ENCODE measurements at places on chromosomes 13 and 19.

GRCh38 chr19:6767357-6768235 lies at the start of gene SH2D3A:
TSS of gene SH2D3A (minus strand) at chr19:6767435. CDS start at chr19:6763748, 3,687 bp downstream.
- DNase-seq: peak; percentile 97

GRCh38 chr13:98454389-98454881 lies 122.5 kb downstream of the STK24 start:
- DNase-seq: no peak

DNA sequence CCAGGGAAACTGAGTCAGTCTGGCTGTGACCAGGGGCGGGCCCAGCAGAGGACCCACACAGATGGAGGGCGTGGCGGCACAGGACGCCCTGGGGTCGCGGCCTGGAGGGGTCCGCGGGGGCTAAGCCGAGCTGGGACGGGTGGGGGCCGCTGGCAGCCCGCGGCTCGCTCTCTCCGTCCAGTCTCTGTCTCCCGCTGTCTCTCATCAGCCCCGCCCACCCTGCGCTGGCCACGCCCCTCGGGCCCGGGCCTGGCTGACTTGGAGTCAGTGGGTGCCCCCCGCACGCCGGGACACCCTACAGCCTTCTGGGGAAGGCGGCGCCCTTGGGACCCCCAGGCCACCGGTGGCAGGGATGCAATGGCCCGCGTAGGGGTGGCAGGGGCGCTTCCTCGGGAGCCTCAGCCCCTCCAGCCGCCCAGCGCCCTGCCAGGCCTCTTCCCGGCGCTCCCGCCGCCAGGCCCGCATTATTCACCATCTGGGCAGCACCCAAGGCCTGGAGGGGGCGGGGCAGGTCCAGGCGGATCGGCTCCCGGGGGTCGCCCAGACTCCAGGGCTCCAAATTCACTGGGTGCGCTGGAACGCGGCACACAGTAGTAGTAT lies at the start of gene TBXA2R:
TSS of gene TBXA2R (minus strand) at position 186 of the 600 bp plus-strand sequence. CDS start 6,241 bp downstream, outside the sequence.
- DNase-seq: peak; percentile 48

- no peak for DNase-seq
These were observed 2.3 kb upstream of the ADAMTS10 start for GRCh38 chr19:8612807-8613171.

DNA sequence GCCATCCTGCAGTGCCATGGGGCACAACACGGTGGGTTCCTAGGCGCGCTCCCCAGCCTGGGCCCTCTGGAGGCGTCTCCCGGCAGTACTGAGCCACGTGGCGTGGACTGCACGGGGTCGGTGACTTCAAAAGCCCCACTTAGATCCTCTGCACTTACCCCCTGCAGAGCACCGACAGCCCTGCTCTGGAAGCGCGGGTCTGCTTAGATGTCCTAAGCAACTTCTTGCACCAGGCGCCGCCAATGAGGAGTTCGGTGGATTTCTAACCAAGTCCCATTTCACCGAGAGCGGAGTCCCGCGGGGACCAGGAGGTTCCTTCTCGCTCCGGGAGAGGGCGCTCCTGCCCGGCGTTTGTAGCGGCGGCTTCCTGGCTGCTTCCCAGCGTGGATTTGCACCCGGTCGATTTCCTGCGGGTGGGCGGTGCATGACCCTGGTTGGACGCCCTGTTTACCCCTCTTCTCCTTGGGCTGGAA lies 25.2 kb upstream of the ZNF845 start:
- DNase-seq: peak; percentile 14

DNA sequence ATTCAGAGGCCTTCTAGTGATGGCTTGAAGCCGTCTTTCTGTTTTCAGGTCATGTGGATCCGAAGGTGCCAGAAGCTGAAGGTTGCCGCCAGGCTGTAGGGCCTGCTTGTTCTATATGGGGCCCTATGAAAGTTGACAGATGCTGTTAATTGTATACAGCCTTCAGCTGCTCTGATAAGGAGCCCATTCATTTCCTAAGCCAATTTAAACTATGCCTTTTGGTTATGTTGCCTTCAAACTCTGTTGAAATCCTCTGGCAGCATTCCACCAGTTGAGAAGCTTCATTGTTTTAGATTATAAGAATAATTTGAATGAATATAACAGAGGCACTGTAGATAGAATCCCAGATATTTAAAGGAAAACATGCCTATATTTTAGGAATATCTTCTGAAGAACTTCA lies 34.4 kb downstream of the RAP2A start:
- DNase-seq: no peak

DNA sequence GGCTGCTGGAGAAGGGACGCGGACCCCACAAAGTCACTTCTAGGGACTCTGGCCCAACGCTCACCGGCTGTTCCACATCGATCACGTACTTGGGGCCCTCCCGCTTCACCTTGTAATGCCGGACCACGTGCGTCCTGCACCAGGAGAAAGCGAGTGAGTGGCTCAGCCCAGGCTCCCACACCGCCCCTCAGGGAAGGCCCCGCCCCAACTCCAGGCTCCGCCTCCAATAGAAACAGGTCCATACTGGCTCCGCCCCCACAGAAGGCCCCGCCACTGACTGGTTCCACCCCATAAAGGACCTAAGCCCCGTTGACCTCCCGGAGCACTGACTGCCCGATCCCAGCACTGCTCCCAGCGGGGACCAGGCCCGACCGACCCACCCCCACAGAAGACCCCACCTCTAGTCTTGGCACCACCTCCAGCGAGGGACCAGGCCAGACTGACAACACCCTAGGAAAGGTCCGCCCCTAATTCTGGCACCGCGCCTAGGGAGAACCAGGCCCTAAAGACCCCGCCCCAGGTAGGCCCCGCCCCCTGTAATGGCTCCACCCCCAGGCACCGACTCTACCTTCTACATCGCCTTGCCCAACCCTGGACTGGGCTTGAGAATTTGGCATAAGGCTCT lies 11.3 kb downstream of the STAP2 start:
- peak; percentile 78 for DNase-seq

GRCh38 chr19:58346961-58347929 lies 6.0 kb downstream of the A1BG start:
- DNase-seq: peak; percentile 77

DNA sequence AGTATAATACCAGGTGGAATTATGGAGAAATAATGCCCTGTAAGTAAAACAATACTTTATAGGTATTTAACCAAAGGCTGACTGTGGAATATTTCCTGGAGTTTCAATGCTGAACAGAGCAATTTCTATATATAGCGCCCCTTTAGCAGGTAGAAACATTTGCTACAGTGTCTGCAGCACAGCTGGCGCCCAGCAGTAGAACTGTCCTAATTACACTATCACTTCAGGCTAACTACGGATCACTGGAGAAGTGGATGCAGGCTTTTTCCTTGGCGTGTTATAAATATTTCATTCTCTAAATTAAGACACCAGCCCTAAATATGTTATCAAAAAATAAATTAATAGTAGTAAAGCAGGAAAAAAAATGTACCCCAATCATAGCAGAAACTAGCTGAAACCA lies 3.1 kb downstream of the SHISA2 start:
- no peak for DNase-seq

- DNase-seq: no peak
These were observed 4.2 kb downstream of the EPS15L1 start for GRCh38 chr19:16467581-16467980.

DNA sequence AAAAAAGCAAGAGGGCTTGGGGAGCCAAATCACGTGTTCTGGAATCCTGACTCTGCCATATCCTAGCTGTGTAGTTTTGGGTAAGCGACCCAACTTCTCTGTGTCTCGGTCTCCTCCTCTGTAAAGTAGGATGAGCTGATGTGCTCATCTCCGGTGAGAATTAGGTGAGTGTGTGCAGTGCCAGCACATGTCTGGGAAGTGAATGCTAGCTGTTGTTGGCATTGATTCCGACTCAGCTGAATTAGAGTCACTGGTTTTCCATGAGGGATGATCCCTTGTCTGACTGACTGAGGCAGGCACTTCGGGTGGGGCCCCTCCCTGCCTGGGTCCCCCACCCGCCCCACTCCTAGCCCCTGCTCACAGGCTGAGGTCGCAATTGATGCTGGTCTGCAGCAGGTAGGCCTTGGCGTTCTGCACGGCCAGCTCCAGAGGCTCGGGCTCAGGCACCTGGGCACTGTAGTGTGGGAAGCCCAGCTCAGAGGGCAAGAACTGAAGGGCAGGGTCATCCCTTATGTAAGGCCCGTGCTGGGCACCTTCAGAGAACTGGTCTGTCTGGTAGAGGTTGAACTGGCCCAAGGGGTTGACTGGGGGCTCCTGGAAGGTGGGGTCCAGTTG lies 835 bp downstream of the RSPH6A start:
- DNase-seq: no peak

DNA sequence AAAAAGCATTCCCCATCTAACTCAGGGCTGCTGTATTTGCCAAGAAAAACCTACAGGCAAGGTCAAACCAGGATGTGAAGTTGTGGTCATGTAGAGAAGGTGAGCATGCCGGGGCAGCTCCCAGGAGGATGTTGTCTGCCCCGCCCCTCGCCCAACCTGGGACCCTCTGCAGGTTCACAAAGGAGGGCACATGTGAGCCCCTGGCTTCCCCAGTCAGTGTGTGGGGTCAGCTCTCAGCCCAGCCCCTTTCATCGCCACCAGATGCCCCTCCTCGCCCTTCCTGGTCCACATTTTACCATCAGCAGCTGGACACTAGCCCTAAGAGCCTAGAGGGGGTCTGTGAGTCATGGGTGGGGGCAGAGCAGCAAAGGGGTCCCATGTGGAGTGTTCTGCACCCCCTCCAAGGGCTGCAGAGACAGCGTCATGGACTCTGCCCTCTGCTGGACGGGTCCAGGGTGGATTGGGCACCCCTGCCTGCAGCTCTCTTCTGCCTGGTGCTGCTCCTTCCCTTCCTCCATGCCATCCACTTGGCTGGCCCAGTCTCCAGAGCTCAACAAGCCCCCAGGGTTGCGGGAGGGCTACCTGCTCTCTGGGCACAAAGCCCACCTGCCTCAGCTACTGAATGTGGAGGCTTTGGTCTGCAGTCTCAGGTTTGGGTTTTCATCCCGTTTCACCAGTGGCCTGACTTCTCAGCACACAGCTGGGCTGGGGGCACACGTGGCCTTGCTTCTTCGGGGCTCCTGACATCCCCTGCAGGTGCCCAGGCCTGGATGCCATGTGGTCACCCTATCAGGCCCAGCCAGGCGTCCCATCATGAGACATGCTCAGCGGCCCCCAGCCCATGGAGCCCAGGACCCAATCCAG lies 3.7 kb downstream of the PLEKHF1 start:
- no peak for DNase-seq

GRCh38 chr13:28138756-28139470 lies 568 bp downstream of the PAN3 start:
- peak; percentile 91 for DNase-seq
